ENCODE measurements at places on chromosomes 3 and 15.

- no peak for DNase-seq
These were observed 34.2 kb upstream of the RSL24D1 start for GRCh38 chr15:55230953-55231352.

DNA sequence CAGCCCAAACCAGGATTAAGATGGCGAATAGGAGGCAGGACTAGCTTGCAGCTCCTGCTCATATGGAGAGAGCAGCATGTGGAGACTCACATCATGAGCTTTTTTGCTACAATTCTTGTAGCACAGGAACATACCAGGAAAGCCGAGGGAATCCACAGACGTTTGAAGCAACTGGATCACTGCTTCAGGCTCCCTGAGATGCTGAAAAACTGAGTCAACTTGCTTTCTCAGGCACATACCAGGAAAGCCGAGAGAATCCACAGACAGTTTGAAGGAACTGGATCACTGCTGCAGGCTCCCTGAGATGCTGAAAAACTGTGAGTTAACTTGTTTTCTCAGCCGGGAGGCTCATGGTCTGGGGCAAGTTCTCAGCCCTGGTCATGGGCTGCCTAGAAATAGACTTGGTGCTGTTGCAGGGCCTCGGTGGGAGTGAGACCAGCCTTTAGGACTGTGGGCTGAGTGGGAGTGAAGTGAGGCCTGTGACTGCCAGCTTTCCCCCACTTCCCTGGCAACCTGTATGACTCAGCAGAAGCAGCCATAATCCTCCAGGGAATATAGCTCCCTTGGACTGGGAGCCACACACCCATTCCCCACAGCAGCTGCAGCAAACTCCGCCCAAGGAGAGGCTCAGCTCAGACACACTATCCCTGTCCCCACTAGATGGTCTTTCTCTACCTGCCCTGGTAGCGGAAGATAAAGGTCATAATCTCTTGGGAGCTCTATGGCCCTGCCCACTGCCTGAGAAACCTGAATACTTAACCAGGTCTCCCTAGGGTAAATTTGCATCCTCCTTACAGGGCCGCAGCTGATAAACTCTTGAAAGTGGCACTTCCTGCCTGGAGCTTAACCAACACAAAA is 51.9 kb upstream of the PFN2 start:
- no peak for DNase-seq

DNA sequence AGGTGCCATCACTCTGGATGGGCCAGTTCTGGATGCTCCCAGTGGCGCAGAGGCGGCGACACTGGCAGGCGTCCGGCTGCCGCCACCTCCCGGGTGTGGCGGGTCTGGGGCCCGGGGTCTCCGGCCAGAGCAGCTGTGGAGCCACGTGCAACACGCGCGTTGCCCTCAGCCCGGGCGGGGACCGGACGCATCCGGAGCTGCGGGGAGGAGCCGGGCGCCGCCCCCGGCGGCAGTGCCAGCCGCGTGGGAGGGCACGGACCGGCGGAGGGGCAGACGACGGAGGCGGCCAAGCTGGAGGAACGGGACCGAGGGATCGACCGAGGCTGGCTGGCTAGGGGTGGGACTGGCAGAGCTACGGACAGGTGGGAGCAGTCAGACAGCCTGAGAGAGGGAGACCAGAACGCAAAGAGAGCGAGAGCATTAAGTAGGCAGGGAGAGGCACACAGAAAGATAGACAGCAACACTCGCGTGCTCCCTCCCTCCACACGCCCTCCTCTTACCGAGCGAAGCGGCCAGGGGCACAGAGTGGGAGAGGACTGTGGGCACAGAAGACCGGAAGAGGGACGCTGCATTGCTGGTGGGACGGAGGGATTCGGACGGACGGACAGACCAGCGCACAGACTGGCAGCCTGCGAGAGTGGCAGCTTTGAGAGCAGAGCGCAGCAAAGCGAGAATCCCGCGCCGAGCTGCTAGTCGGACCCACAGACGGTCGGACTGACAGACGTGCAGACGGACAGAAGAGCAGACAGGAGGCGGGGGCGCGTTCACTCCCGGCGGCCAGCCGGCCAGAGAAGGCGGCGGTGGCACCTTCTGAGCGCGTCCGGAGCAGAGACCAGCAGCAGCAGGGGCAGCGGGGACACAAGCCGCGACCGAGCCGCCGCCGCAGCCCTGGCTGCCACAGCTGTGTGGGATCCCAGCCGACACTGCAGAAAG is at the start of gene ARPP21:
Gene ARPP21, plus strand, starts transcription at position 272 of the 933 bp plus-strand sequence. CDS start 42,227 bp downstream, outside the sequence.
- DNase-seq: no peak

DNA sequence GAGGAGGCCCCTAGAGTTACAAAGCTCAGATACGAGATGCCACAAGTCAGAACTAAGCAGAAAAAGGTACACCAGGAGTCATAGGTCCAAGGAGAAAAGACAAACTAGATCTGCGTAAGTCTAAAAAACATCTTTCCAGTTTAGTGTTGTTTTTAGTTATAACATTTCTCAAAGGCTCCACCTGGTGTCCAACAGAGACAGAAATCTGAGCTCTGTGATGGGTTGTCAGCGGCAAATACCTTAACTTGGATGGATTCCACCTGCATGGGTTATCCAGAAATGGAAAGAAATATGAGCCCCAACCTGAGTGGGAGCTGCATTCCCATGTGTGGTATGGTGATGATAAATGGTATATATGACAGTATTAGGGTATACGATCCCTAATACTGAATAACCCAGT is 238.6 kb upstream of the CHRM5 start:
- DNase-seq: no peak

- DNase-seq: no peak
These were observed 25.0 kb downstream of the FHIT start for GRCh38 chr3:61226166-61226686.

DNA sequence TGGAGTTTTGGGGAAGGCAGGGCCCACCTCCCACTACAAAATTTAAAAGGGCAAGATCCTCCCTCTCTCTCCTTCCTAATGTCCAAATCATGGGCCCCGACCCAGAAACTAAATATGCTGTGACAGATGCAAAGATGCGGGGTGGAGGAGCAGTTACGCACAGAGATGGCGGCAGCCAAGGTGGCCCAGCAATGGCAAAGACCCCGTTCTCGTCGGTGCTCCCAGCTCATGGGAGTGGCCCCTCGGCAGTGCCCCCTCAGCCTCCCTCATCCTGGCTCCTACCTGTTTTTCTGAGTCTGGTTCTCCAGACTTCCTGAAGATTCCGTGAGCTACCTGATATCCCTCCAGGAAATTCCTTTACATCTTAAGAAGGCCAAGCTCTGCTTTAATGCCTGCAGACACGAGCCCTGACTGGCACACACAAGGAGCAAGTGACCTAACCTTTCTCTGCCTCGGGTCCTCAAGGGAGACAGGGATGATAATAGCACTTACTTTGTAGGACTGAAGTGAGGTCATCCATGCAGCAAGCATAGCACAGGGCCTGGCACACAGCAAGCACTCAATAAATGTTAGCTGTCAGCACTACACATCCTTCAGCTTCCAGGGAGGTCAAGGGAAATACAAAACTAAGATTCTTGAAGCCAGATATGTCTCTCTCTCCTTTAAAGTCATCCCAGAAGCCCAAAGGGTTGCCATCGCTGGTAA is 103.5 kb downstream of the LSM3 start:
- no peak for DNase-seq

GRCh38 chr3:156516961-156517360 is 38.0 kb downstream of the SSR3 start:
- DNase-seq: no peak

GRCh38 chr15:42035435-42035761 is 14.6 kb upstream of the PLA2G4E start:
- DNase-seq: no peak

GRCh38 chr15:39919748-39920509 is at the start of gene GPR176:
TSS of gene GPR176 (minus strand) at chr15:39920266. CDS start at chr15:39920026, 240 bp downstream.
- peak; percentile 79 for DNase-seq

DNA sequence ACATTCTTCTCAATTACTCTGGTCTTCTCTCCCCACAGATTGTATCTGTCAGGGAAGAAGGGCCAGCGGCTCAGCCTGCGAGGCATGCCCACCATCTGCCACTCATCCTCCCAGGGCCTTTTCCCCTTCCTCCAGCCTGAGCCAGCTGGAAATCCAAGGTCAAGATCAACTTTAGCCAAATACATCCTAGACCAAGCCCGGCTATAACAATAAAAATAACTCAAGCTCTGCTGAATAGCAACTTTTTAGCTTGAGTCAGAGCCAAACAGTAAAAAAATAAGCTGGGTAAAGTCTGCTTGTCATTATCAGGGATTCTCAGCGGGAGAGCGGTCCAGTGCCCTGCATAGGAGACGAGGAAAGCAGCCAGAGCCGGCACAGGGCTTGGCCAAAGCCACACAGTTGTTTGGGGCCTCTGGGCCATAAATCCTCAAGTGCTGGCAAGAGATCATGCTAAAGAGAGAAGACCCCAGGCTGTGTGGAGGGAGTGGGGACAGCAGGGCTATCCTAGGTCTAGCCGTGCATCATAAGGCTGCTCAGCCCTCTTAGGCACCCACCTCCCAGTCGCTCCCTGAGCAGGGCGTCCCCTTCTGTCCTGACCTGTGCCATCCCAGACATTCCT is 76.2 kb upstream of the HERC1 start:
- no peak for DNase-seq

- no peak for DNase-seq
These were observed 47.4 kb upstream of the SLITRK3 start for GRCh38 chr3:165243597-165243996.

DNA sequence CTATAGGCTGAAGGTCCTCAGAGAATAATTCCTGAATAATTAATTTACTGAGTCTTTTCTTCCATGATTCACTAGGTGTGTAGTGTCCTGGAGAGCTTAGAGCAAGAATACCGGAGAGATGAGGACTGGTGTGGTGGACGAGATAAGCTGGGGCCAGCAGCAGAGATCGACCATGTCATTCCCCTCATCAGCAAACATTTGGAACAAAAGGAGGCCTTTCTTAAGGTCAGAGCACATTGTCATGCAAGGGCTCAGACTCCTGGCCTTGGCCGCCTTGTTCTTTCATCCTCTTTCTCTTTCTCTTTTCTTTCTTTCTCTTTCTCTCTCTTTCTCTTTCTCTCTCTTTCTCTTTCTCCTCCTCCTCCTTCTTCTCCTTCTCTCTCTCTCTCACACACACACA is 291.4 kb upstream of the UMPS start:
- no peak for DNase-seq

DNA sequence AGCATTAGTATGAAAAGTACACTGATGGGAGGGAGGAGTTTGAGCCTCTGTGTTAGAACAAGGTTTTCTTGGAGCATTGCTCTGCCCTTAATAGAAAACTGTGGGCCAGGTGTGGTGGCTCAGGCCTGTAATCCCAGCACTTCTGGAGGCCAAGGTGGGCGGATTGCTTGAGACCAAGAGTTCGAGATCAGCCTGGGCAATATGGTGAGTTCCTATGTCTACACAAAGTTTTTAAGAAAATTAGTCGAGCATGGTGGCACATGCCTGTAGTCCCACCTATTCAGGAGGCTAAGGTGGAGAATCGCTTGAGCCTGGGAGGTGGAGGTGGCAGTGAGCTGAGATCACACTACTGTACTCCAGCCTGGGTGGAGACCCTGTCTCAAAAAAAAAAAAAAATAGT is 103.7 kb downstream of the ATP10A start:
- DNase-seq: no peak

DNA sequence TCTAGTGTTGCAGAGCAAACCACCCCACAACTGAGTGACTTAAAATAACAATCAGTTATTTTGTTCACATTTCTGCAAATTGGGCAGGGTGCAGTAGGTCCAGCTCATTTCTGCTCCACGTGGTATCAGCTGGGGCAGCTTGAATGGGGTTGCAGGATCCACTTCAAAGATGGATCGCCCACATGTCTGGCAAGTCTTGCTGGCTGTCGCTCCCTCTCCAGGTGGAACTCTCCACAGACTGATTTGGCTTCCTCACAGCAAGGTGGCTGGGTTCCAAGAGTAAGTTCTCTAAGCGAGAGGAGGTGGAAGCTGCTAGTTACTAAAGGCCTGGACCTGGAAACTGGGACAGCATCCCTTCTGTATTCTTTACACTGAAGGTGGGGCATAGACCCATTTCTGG is 213.3 kb downstream of the SLC9A9 start:
- no peak for DNase-seq

- DNase-seq: no peak
These were observed 59.6 kb downstream of the BDH1 start for GRCh38 chr3:197495999-197496745.

- no peak for DNase-seq
These were observed 118.5 kb downstream of the TLE3 start for GRCh38 chr15:69979262-69979661.

- DNase-seq: no peak
These were observed 217.8 kb downstream of the SOX2 start for GRCh38 chr3:181929501-181929900.

DNA sequence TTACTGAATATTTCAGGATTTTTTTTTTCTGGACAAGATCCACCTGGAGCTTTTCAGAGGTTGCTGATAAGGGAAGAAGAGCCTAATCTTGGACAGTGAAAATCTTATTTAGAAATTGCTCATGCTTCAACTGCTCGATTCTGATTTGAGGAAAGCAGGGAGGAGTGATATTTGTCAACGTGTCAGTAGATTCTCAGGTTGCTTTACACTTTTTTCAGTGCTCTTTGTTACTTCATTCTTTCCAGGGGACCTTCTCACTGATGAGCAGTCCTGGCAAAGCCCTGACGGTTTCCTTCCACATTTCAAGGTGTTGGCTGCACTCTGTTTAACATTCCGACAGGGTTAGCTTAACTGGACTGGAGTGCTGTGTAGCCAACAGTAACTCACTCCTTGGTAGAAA is 24.1 kb upstream of the RARB start:
- no peak for DNase-seq

- no peak for DNase-seq
These were observed 68.0 kb upstream of the TRPM1 start for GRCh38 chr15:31169558-31169957.

GRCh38 chr3:160757233-160758106 is 1.4 kb downstream of the PPM1L start:
- no peak for DNase-seq

DNA sequence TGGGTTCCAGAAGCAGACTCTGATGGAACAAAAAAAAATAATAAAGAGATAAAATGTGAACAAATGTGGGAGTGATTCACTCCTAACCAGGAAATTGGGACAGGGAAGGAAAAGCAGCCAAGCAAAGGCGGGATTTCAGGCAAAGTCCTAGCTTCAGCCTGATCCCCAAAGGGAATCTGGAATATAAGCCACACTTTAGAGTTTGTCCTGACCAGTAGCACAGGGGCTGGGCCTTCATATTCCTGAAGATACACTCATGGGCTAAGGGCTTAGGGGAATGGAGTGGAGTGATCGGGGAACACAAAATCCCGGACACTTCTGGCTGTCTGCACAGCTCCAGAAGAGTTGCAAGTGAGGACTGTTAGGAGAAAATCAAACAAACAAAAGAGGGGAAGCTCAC is 135.0 kb upstream of the COL8A1 start:
- DNase-seq: no peak

GRCh38 chr3:175005193-175005592 is 146.1 kb downstream of the NAALADL2 start:
- DNase-seq: no peak

Measured in HS-27A (cell line).